PC-9 (cell line): ENCODE measurements at places on chromosomes 2 and 18. TPM values are rescaled to one million over a fixed set of nuclear protein-coding genes. Genes with fewer than 3 reads are reported as not detected.

DNA sequence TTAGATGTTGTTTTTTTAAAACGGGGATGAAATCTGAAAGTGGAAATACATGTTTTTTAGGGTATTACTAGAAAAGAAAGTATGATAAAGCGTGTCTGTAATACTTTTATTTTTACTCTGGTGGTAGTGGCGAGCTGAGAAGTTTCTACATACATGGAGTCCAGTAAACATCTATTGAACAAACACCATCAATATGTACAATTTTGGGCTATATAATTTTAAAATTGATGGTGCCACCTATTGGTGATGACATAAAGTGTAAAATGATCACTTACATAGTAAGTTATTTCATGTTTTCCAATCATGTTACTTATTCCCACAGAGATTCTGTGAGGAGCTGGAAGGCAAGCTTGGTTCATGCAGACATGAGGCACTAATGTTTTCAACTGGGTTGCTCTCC lies 31.5 kb upstream of the NFE2L2 start:
- no peak overlapping the region for H3K4me3 ChIP-seq
- H3K4me1 ChIP-seq = no peaks in the 10 kb centered on the region
- no peaks in the 10 kb centered on the region for H3K27me3 ChIP-seq

DNA sequence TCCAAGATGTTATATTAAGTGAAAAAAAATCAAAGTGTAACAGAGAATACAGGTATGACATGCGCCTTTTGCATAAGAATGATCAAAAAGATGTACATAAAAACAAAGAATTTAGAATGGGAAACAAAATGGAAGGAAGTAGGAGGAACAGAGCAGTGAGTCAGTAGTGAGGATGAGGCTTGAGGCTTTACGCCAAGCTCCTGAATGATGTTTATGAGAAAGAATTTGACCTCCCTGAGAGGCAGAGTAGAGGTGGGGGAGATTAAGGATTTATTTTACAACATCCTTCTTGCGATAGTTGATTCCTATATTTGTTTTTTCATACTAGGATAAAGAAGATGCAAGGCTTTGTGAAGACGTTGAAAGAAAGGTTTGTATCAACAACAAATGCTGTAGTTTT lies 81.4 kb downstream of the DCDC2C start:
- peaks cover 87% of the 10 kb centered on the region for H3K27me3 ChIP-seq
- no peaks in the 10 kb centered on the region for H3K4me1 ChIP-seq
- no peak for DNase-seq
- no peak overlapping the region for H3K4me3 ChIP-seq
- no peaks in the 10 kb centered on the region for H3K36me3 ChIP-seq
- H3K27ac ChIP-seq = no peak overlapping the region

GRCh38 chr2:68643011-68643873 lies at the start of gene PROKR1:
TSS of gene PROKR1 (plus strand) at chr2:68643579. CDS start at chr2:68645822, 2,243 bp downstream.
- H3K4me3 ChIP-seq = no peak within 1 kb of the TSS
- no peaks in the 10 kb centered on the region for H3K36me3 ChIP-seq
- H3K4me1 ChIP-seq = no peaks in the 10 kb centered on the region
- no peak within 1 kb of the TSS for H3K27ac ChIP-seq
- DNase-seq = peak; percentile 22
- peaks cover 30% of the 10 kb centered on the region for H3K27me3 ChIP-seq

GRCh38 chr2:67561457-67561965 lies 164.4 kb downstream of the ETAA1 start:
- DNase-seq = no peak
- H3K36me3 ChIP-seq = no peaks in the 10 kb centered on the region
- no peaks in the 10 kb centered on the region for H3K27me3 ChIP-seq
- no peak overlapping the region for H3K27ac ChIP-seq
- H3K4me3 ChIP-seq = no peak overlapping the region

DNA sequence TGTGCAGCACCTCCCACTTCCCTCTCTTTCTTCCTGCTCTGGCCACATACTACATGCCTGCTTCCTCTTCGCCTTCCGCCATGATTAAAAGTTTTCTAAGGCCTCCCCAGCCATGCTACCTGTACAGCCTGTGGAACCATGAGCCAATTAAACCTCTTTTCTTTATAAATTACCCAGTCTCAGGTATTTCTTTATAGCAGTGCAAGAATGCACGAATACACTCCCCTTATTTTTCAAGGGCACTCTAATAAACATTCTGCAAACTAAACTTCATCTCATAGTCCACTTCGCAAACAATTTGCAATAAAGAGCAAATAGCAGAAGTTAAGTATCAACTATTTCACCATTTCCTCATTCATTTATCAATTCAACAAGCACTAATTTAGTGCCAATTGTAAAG lies 351.3 kb downstream of the PID1 start:
- DNase-seq = no peak
- H3K4me1 ChIP-seq = no peaks in the 10 kb centered on the region
- H3K4me3 ChIP-seq = no peak overlapping the region
- no peaks in the 10 kb centered on the region for H3K36me3 ChIP-seq
- no peaks in the 10 kb centered on the region for H3K27me3 ChIP-seq

DNA sequence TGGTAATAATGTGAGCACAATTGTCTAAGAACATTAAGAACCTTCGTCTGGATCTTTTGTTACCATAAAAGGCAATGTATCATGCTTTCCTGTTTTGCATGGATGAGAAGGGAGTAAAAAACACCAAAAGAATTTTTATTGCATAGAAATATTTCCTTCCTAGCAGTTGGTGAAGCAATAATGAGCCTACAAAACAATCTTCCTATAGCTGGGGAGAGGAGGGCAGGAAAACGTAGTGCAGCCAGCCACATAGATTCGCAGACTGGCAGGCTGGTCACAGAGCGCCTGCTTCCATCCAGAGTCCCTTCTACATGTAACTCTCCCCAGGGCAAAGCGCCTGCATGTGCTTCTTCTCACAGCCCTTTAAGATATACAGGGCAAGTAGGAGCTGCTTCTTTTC lies 190.4 kb downstream of the BABAM2 start:
- H3K36me3 ChIP-seq = no peaks in the 10 kb centered on the region
- DNase-seq = no peak
- no peak overlapping the region for H3K4me3 ChIP-seq
- H3K4me1 ChIP-seq = no peaks in the 10 kb centered on the region
- no peak overlapping the region for H3K27ac ChIP-seq

CXCR2 gene
- total RNA-seq = not detected in 2 replicates

DNA sequence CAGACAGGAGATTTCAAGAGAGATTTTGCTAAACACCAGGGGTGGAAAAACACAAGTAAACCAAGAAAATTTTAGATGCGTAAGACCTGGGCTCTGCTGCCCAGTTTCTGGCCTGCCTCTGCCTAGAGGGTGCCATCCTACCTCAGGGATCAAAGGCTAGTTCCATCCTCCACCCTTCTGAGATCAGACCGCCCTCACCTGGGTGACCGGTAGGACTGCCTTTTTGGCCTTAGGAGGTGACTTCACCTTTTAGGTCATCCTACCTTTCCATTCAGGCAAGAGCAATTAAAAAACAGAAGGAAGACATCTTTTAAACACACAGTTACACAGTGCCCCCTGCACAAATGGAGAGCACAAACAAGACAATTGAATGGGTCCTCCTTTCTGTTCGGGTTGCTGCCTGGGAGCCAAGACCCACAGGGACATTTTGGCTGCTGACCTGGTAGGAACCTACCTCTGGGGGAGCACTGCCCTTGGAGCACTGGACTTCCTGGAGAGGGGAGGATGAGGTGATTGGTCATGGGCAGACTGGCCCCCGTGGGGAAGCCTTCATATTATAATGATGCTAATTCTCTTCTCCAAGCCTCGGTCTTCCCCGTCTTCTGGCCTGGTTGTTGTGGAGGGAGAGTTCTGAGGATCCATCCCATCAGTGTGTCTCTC lies 3.1 kb downstream of the PSD4 start:
- no peaks in the 10 kb centered on the region for H3K4me1 ChIP-seq
- no peaks in the 10 kb centered on the region for H3K27me3 ChIP-seq
- no peaks in the 10 kb centered on the region for H3K36me3 ChIP-seq
- H3K27ac ChIP-seq = no peak overlapping the region

MRO gene
- not detected in 2 replicates for total RNA-seq

GRCh38 chr2:221104361-221104811 lies 467.7 kb downstream of the EPHA4 start:
- H3K4me3 ChIP-seq = no peak overlapping the region
- H3K27me3 ChIP-seq = no peaks in the 10 kb centered on the region
- no peak for DNase-seq
- no peak overlapping the region for H3K27ac ChIP-seq
- no peaks in the 10 kb centered on the region for H3K36me3 ChIP-seq

GRCh38 chr2:39618236-39618635 lies 47.5 kb upstream of the TMEM178A start:
- no peaks in the 10 kb centered on the region for H3K27me3 ChIP-seq
- no peak for DNase-seq
- no peaks in the 10 kb centered on the region for H3K36me3 ChIP-seq
- no peak overlapping the region for H3K27ac ChIP-seq

FBXO48 gene
- 1.2 and 1.6 TPM in 2 replicates for total RNA-seq

GRCh38 chr2:68157002-68157401 lies 686 bp upstream of the PNO1 start:
- peak overlapping the region; percentile 69 for H3K27ac ChIP-seq
- peak overlapping the region; percentile 87 for H3K4me3 ChIP-seq
- DNase-seq = no peak
- H3K36me3 ChIP-seq = peaks cover 13% of the 10 kb centered on the region
- peaks cover 14% of the 10 kb centered on the region for H3K4me1 ChIP-seq

DNA sequence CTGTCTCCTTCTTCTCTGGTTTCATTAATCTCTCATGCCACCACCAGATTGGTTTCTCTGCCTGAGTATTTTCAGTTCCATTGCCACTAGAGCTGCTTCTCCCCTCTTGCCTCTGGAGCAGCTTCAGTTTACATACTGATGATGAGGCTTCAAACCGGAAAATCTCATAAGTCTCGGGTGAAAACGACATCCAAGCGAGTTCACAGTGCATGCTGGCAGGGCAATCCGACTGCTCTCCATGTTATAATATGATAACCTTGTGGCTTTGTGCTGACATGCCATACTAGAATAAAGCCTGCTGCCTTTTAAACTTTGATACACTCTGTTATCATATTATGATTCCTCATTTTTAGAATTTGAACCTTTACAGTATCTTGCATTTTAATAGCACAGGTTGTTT lies 153.5 kb downstream of the PRPF40A start:
- DNase-seq = no peak
- 0 out of 2 replicates have a peak, but pooled peaks cover 9% of the 10 kb centered on the region for H3K4me1 ChIP-seq
- peaks cover 12% of the 10 kb centered on the region; the same call in 1 of the 2 replicates for H3K36me3 ChIP-seq
- no peak overlapping the region for H3K4me3 ChIP-seq
- no peaks in the 10 kb centered on the region for H3K27me3 ChIP-seq
- no peak overlapping the region for H3K27ac ChIP-seq

GRCh38 chr18:75390854-75391253 lies 36.6 kb downstream of the SMIM21 start:
- no peaks in the 10 kb centered on the region for H3K4me1 ChIP-seq
- no peak for DNase-seq
- H3K36me3 ChIP-seq = no peaks in the 10 kb centered on the region
- H3K4me3 ChIP-seq = no peak overlapping the region
- H3K27me3 ChIP-seq = peaks cover 78% of the 10 kb centered on the region
- no peak overlapping the region for H3K27ac ChIP-seq

TEKT4 gene
- total RNA-seq = 0.15 TPM in 1 of 2 replicates, not detected in the other

DNA sequence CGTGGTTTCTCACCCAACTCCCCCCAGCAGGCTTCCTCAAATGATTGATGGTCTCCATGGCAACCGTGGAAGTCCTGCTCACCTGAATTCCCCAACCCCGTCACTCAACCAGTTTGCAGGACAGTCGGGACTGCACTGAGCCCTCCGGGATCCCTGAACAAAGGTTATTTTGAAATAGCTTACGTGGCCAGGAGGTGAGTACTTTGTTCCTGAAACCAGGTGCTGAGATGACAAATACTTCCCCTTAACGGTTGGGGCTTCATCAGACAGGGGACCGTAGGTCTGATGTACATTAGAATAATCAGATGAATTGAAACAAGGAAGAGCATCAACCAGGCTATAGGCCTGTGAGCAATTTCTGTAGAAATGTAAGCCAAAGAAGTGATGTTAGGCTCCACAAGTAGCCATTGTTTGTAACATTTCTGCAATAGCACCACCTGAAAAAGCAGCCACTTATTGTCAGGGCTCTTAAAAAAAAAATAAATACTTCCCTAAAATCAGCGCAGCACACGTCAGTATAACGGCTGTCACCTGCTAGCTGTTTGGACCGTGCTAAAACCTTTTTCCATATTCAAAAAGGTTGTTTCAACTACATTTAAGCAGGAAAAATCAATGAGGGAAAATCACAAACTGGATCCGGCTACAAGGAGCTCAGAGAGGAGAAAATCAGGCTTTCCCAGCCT lies 206.4 kb upstream of the ID2 start:
- H3K36me3 ChIP-seq = no peaks in the 10 kb centered on the region
- H3K4me3 ChIP-seq = no peak overlapping the region
- no peaks in the 10 kb centered on the region for H3K4me1 ChIP-seq
- DNase-seq = no peak

GRCh38 chr2:106995556-106995955 lies 109.6 kb upstream of the ST6GAL2 start:
- H3K27ac ChIP-seq = no peak overlapping the region
- H3K36me3 ChIP-seq = no peaks in the 10 kb centered on the region
- peaks cover 37% of the 10 kb centered on the region for H3K27me3 ChIP-seq
- no peaks in the 10 kb centered on the region for H3K4me1 ChIP-seq
- DNase-seq = no peak

- DNase-seq = no peak
- H3K27ac ChIP-seq = no peak overlapping the region
- H3K27me3 ChIP-seq = no peaks in the 10 kb centered on the region
- no peaks in the 10 kb centered on the region for H3K4me1 ChIP-seq
- H3K4me3 ChIP-seq = no peak overlapping the region
Measured at GRCh38 chr18:7608781-7609201, 41.7 kb downstream of the PTPRM start.

- peaks cover 39% of the 10 kb centered on the region for H3K4me1 ChIP-seq
- no peaks in the 10 kb centered on the region for H3K27me3 ChIP-seq
- no peak overlapping the region for H3K4me3 ChIP-seq
- peak; percentile 70 for DNase-seq
Measured at GRCh38 chr2:9558948-9559381, 3.3 kb upstream of the ADAM17 start.

DNA sequence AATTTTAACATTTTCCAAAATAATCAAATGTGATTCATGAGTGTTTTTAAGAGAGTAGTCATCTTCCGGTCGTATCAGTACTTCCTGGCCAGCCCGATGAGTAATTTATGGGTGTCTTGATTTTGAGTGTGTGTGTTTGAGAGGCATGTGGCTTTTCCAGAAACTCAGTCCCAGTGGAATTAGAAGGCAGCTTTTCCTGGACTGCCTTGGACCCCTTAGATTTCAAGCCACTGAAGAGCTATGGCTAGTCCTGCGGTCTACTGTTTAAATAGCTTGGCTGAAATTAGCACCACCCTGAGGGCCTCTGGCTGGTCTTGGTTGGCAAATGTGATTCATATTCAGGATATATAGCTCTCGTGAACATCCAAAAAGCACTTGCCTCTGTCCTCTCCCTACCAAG lies 59.4 kb downstream of the HK2 start:
- H3K4me3 ChIP-seq = no peak overlapping the region
- peak overlapping the region; percentile 70 for H3K27ac ChIP-seq
- peak; percentile 62 for DNase-seq
- peaks cover 24% of the 10 kb centered on the region for H3K4me1 ChIP-seq

DNA sequence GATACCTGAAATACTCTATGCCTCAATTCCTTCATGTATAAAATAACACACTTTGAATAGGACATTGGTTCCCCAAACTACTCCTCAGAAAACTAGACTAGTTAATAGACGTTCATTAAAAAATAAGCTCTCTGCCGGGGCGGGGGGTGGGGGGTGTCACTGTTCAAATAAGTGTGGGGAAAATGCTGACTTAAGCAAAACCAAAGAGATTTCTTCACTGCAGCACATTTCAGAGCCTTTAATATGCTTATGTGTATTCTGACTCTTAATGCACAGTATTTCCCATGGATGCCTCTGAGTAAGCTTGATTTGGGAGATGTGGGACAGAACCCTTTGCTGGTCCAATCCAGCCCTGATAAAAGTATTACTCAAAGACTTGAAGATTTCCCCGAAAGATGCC lies 93.2 kb downstream of the LYPD6 start:
- no peaks in the 10 kb centered on the region for H3K27me3 ChIP-seq
- H3K36me3 ChIP-seq = no peaks in the 10 kb centered on the region
- peaks cover 27% of the 10 kb centered on the region for H3K4me1 ChIP-seq
- no peak overlapping the region for H3K4me3 ChIP-seq
- no peak for DNase-seq

LINC00305 gene
- total RNA-seq = not detected in 2 replicates
